ENCODE measurements at places on chromosomes 3 and 15.

GRCh38 chr3:47005212-47006144 is 26.0 kb downstream of the NBEAL2 start:
- no peak for DNase-seq

DNA sequence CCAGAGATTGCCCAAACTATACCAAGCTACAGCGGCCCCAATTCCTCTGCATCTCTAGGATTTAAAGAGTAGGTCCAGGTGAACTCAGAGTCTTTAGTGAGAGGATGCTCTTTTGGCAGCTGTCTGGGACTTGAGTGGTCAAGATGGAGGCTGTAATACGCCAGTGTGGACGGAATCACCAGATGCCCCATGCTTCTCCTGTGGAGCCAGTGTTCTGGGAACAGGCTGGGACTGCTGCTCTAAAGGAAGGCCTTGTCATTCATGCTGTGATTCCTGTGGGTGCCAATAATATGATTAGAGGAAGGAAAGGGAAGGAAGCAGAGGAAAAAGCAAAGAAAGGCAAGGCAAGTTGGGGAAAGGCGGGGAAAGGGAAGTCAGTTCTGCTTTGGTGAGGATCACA is 17.4 kb upstream of the NOX5 start:
- no peak for DNase-seq

- peak; percentile 13 for DNase-seq
Measured at GRCh38 chr3:130759692-130760338, 13.2 kb upstream of the PIK3R4 start.

- DNase-seq = no peak
Measured at GRCh38 chr3:32551087-32551486, 19.6 kb downstream of the DYNC1LI1 start.

GRCh38 chr15:64982472-64982871 is 7.2 kb downstream of the SPG21 start:
- DNase-seq = no peak

DNA sequence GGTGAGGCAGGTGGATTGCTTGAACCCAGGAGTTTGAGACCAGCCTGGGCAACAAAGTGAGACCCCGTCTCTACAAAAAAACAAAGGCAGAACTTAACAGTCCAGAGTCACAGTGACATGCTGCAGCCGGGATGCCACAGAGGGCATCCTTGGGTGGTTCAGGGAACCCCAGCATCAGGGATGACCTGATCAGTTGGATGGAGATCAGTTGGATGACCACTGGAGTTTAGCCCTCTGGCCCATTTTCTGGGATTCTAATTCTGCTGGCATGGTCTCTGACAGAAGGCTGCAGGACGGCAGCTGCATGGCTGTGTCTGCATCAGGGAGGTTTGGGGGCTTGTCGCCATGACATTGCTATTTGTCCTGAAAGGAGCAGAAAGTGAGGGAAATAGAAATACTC is 19.8 kb downstream of the WHAMM start:
- DNase-seq = no peak

DNA sequence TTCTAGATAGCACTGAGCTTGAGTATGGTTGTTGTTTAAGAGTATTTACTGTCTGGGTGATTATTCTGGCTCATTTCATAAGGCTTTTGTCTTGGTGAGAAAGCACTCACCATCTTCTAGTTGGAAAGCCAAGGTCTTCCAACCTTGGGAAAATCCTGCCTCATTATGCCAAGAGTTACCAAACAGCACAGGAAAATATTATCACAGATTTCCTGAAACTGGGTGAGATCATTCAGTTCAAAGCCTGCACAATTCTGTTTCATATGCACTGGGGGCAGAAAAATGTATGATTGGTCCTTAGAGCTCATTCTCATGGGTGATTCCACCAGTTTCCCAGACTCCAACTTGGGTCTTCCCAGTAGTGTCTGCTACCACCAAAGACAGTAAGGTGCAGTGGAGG is 291.8 kb downstream of the RORA start:
- DNase-seq = no peak

DNA sequence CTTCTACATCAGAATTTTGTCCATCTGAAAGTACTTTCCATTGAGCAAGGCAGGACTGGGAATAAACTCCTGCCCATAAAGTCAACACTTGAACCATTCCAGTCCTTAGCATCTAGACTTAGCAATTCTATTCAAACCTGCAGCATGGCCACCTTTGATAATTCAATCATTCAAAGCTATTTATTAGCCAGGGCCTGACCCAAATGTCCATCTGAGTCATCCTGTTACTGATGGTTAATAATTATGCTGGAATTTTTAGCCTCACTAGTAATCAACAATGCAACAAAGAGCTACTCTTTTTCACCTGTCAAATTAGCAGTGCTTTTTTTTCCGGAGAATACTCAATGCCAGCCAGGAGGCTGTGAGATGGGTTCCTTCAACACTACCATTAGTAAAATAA is 72.7 kb upstream of the SNRK start:
- no peak for DNase-seq

DNA sequence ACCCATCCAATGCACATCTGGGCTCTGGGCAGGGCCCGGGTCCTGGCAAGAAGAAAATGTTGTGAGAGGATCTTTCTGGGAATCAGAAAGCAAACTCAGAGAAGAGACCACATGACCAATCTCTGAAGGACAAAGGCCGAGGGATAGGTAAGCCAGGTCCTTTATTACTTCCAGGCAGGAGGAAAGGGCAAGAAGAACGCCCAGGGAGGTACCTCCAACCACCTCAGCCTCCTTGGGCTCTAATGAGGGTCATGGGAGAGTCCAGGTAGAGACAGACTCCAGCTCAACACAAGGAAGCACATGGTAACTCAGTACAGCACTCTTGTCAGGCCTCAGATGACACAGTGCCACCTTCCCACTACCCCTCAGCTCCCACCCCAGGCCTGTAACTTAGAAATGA is 26.0 kb downstream of the ZNF445 start:
- no peak for DNase-seq

- DNase-seq = no peak
Measured at GRCh38 chr3:101279162-101279561, 41.2 kb downstream of the IMPG2 start.

- no peak for DNase-seq
Measured at GRCh38 chr3:41075975-41076374, 123.3 kb upstream of the CTNNB1 start.

- DNase-seq = no peak
Measured at GRCh38 chr3:51670053-51670822, 814 bp upstream of the TEX264 start.

DNA sequence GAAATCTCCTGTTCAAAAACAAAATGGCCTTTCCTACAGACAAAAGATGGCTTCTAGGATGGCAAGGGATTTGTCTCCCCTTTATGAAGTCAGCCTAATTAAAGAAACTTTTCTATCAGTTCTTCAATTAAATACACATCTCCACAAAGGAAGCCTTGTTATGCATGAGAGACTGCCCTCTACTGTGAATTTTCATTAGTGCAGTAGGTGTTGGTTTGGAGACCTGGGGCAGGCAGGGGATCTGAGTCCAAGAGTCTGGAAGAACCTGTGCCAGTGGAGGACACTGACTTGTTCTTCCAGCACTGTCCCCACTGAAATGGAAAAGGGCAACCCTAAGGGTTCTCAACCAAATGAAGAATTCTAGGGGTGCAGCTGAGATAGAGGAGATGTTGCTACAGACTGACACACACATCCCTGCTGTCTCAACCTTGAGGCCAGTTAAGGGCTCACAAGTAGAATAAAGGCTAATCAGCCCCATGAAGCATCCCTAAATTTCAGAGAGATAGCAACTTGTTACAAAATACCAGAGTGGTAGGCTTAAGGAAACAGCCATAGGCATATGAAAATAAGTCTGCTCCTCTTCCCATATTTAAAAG is 174.0 kb upstream of the PRICKLE2 start:
- DNase-seq = no peak

GRCh38 chr3:43692085-43692855 is 1.5 kb downstream of the ABHD5 start:
- no peak for DNase-seq

DNA sequence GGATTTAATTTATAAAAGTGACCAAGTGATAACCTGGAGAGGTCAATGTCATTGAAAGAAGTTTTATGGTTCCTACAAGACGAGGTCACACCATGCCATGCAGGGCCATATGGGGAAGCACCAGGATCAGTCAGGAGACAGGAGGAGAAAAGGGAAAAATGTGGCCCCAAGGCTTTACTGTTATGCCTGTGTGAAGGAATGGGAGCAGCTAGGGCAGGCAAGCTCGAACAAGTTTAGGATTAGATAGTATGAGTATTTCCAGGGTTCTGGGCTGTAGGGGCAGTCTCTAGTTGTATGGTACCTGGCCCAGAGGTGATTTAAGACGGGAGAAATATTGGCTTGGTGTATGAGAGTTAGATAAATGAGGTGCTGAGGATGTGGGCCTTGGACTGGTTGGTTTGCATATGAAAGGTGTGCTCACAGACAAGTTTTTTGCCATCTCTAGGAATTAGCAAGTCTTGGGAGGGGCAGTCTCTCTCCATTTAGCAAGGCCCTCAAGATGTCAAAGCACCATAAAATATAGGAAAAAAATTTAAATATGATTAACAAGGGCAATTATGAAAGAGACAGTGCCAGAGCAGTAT is 36.3 kb upstream of the DCLK3 start:
- no peak for DNase-seq

DNA sequence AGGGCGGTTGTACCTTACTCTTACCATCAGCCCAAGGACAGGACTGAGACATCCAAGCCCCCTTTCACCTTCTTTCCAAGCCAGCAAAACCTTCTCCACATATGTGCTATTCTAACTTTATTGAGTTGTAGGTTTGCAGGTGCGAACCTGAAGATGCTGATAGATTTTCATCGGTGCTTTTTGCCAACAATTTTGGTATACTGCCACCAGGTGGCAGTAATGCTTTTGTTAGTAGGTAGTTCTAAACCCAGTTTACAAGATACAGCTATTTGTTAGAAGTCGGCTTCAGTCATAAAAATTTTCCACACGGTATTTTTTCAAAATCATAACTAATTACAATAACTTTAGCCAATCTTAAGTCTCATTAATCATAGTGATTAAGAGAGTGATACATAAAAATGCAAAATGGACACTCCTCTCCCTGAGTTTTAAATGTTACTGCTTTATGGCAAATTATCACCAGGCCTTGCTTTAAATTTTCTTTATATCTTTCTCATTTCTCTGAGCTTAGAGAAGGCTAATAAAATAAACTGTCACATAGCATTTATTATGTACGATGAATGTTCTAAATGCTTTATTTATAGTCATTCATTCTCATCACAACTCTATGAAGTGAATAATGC is 636 bp downstream of the TBC1D21 start:
- DNase-seq = peak; percentile 10

GRCh38 chr3:14598143-14598569 is 53.4 kb upstream of the CCDC174 start:
- peak; percentile 1 for DNase-seq

- no peak for DNase-seq
Measured at GRCh38 chr3:151372063-151372820, 12.3 kb downstream of the P2RY12 start.

DNA sequence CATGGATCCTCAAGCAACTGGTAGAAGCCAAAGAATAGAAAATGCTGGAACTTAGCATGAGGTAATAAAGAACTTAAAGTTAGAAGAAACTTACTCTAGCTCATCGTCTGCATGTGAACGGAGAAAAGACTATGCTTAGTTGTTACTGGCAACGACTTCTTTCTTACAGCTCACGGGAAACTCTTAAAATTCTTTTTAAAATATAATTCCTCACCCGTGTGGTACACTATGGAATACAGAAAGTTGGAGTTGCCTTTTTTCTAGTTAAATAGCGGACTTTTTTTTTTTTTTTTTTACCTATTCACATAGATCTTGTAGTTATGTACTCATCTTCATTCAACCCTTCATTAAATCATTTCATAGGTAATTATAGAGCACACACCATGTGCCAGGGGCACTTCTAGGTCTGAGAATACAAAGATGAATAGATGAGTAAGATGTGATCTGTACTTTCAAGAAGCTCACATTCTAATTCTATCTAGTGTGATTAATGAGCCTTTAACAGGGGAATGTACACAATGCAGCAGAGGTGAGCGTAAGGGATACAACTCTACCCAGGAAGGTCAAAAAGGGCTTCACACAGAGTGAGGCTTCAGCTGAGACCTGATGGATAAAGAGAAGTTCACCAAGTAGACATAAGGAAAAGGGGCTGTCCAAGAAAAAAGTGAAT is 18.4 kb upstream of the KCNMB2 start:
- DNase-seq = no peak

DNA sequence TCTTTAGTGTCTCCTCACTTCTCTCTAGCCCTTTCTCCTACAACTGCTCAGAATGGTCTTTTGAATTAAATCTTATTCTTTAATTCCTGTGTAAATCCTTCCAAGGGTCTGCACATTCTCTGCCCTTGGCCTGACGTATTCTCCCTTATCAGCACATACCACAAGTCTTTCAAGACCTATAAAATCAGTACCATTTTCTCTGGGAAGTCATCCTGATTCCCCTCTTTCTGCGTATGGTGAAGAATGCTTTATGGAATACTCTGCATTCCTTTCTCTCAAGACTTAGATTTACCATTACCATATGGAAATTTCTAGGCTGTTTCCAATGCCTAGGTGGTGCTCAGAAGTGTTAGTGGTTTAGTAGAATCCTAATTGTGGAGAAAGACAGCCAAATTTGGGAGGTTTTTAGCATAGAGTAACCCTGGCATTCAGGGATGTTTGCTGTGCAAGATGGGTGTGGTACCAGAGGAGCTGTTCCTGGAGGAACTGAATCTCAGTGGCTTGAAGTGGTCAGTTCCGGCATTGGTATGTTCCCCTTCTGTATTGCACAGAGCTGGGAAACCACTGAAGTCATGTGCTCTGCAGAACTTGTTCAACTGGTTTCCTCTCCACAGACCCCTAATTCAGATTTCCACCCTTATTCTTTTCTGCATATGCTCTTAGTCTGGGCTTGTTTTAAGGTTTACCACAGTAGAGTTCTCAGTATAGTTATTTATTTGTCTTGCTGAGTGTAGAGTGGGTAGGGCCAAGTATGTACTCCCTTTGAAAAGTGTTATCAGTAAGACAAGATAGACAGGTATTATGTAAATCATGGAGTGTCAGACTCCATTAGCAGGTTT is 24.5 kb downstream of the IQGAP1 start:
- DNase-seq = no peak

DNA sequence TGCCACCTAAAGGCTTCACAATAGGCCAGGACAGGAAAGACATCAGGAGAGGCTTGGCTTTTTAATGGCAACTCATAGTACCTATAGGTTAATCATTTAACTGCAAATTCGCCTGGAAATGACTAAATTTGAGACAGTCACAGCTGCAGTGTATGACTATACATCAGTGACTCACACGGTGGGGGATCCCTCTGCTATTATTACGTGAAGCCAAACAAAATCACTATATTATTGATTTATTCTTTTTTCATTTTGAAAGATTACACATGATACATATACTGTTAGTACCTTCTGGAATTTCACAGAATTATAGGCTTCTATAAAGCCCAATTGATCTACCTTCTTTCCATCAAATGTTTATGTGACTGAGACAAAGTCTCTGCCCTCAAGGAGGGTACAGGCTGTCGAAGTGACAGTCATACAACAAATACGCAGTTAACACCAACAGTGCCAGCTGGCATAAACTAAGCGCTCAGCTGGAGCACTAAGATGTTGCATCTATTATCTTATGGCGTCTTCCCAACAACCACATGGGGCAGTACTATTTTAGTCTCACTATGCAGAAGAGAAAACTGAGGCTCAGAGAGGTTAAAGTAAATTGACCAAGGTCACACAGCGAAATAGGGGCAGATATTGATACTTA is 82.0 kb upstream of the LMOD3 start:
- DNase-seq = peak; percentile 21
